ENCODE measurements at places on chromosomes 2 and 18. TPM values are rescaled to one million over a fixed set of nuclear protein-coding genes. Genes with fewer than 3 reads are reported as not detected.

The SERPINB10 gene
- not detected for total RNA-seq

The DSG3 gene
- not detected for total RNA-seq

The LRATD1 gene
- total RNA-seq = 0.80 TPM

The CCDC148 gene
- 2.0 TPM for total RNA-seq

The CHAC2 gene
- 3.3 TPM for total RNA-seq

The AGXT gene
- total RNA-seq = 0.29 TPM

The FASTKD2 gene
- total RNA-seq = 23.7 TPM

The MLPH gene
- 121 TPM for total RNA-seq

The MAL gene
- 7.8 TPM for total RNA-seq

The EGR4 gene
- not detected for total RNA-seq

The CREG2 gene
- total RNA-seq = not detected

The CHCHD5 gene
- total RNA-seq = 21.7 TPM

The LIMS3 gene
- 6.3 TPM for total RNA-seq

The SERPINB13 gene
- total RNA-seq = not detected

The IL18RAP gene
- total RNA-seq = 1.3 TPM

The STEAP3 gene
- 11.2 TPM for total RNA-seq

The EFR3B gene
- total RNA-seq = 7.5 TPM

The MFSD2B gene
- total RNA-seq = 0.41 TPM

The GREB1L gene
- 19.7 TPM for total RNA-seq

The SKA1 gene
- 0.21 TPM for total RNA-seq

The GPR39 gene
- total RNA-seq = not detected

The DUSP19 gene
- 5.9 TPM for total RNA-seq

The HOXD3 gene
- 0.73 TPM for total RNA-seq

The RNF152 gene
- total RNA-seq = 11.0 TPM

The RNF181 gene
- 97.1 TPM for total RNA-seq

The GPD2 gene
- total RNA-seq = 19.8 TPM

The AQP12A gene
- total RNA-seq = not detected

The TCF7L1 gene
- total RNA-seq = 17.3 TPM

The LYG2 gene
- total RNA-seq = not detected

The ERICH2 gene
- total RNA-seq = 1.2 TPM

The PARD6G gene
- total RNA-seq = 4.1 TPM

The GCG gene
- total RNA-seq = not detected

The ACMSD gene
- not detected for total RNA-seq

The MREG gene
- total RNA-seq = 1.3 TPM

The TUBA3E gene
- 6.7 TPM for total RNA-seq

The CPLX4 gene
- total RNA-seq = not detected

The RNF144A gene
- total RNA-seq = 4.4 TPM

The HPCAL1 gene
- total RNA-seq = 27.4 TPM

The LIMS4 gene
- 2.7 TPM for total RNA-seq

The AUP1 gene
- total RNA-seq = 78.3 TPM

The CXCR1 gene
- total RNA-seq = 0.97 TPM

The NDUFV2 gene
- 285 TPM for total RNA-seq

The MARCO gene
- total RNA-seq = 97.0 TPM

The ZNF521 gene
- 29.4 TPM for total RNA-seq

The PPP4R3B gene
- 29.9 TPM for total RNA-seq

The KCNK3 gene
- total RNA-seq = 30.9 TPM

The SERPINB8 gene
- total RNA-seq = 3.5 TPM

The GREB1 gene
- 9.6 TPM for total RNA-seq

The ATP8B1 gene
- total RNA-seq = 6.4 TPM

The GPBAR1 gene
- total RNA-seq = 6.6 TPM

Measured in left cardiac atrium (tissue), 4 donors.